ENCODE measurements at places on chromosomes 5 and 9. TPM values are rescaled to one million over a fixed set of nuclear protein-coding genes. Genes with fewer than 3 reads are reported as not detected.

The CTSL gene
- 5.9 TPM for total RNA-seq

The CMYA5 gene
- total RNA-seq, result 0.30 TPM

The MYO10 gene
- 0.41 TPM for total RNA-seq

The LCN10 gene
- 0.34 TPM for total RNA-seq

The PCDHB14 gene
- total RNA-seq, result not detected

The RGMB gene
- 0.48 TPM for total RNA-seq

The QRFP gene
- total RNA-seq, result not detected

The LMBRD2 gene
- 14.8 TPM for total RNA-seq

The OR1Q1 gene
- not detected for total RNA-seq

The ADAMTS12 gene
- not detected for total RNA-seq

The ZCCHC10 gene
- 33.9 TPM for total RNA-seq

The ANKS6 gene
- 6.3 TPM for total RNA-seq

The SLC24A2 gene
- total RNA-seq, result not detected

The ACER2 gene
- 2.5 TPM for total RNA-seq

The INSL6 gene
- total RNA-seq, result not detected

The FAXDC2 gene
- 0.14 TPM for total RNA-seq

The IFNA13 gene
- not detected for total RNA-seq

The KCNT1 gene
- total RNA-seq, result not detected

The NR5A1 gene
- not detected for total RNA-seq

The TSSK1B gene
- total RNA-seq, result not detected

The SMIM32 gene
- total RNA-seq, result not detected

The OTP gene
- total RNA-seq, result not detected

The SOX30 gene
- 0.16 TPM for total RNA-seq

The EQTN gene
- not detected for total RNA-seq
